ENCODE measurements at places on chromosomes 12 and 14.

DNA sequence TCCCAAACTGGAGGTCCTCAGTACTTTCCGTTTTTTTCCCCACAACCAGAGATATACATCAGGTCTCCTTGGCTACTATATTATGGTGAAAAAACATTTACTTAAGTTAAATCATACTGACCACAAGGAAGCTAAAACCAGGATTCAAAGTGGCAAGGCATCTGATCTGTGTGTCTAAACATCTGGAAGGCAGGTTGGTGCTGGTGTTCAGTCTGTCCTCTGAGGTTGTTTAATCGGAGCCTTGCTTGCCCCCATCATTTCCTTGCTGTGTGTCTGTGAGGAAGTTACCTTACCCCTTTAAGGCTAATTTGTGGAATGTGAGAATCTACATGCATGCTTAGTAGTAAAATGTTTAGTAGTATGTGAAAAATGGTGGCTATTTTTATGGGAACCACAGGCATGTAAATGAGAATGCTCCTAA is 75.6 kb downstream of the GALNT4 start:
- DNase-seq: no peak

- DNase-seq: no peak
Measured at GRCh38 chr14:50954811-50955372, 10.6 kb upstream of the PYGL start.

- DNase-seq: no peak
Measured at GRCh38 chr14:69473946-69474345, 10.6 kb upstream of the PLEKHD1 start.

- DNase-seq: no peak
Measured at GRCh38 chr14:34404416-34404815, 57.6 kb downstream of the SPTSSA start.

DNA sequence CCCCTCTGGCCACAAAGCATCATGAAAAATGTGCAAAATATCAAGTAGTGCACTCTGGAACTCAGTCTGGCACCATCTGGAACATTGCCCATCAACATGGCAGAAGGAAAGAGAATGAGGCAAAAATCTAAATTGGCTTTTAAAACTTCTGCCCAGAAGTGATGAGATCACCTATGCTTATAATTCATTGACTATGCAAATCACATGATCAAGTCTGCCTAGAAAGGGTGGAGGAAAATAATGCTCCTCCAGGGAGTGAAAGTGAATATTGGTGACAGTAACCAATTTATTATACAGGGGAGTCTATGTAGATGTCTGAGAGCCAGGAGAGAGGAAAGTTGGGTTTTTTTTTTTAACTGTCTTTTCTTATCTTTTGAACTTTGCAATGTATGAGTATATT is 73.3 kb upstream of the HIF1A start:
- no peak for DNase-seq

DNA sequence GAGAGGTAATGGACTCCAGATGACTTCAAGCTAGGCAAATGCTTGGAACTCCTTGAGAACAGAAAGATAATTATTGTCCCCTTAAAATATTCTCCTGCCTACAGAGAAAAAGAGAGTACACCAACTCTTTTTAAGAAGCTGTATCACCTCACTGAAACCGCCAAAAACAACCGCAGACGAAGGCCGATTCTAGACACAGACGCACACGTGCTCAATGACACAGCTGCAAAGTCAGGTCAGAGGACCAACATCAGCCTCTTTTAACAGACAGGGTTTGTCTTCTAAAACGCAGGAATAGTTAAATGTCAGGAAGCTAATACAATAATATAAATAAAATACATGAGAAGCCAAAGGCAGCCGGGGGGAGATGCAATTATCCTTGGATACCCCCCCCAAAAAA is 19.0 kb downstream of the SLC15A4 start:
- no peak for DNase-seq

DNA sequence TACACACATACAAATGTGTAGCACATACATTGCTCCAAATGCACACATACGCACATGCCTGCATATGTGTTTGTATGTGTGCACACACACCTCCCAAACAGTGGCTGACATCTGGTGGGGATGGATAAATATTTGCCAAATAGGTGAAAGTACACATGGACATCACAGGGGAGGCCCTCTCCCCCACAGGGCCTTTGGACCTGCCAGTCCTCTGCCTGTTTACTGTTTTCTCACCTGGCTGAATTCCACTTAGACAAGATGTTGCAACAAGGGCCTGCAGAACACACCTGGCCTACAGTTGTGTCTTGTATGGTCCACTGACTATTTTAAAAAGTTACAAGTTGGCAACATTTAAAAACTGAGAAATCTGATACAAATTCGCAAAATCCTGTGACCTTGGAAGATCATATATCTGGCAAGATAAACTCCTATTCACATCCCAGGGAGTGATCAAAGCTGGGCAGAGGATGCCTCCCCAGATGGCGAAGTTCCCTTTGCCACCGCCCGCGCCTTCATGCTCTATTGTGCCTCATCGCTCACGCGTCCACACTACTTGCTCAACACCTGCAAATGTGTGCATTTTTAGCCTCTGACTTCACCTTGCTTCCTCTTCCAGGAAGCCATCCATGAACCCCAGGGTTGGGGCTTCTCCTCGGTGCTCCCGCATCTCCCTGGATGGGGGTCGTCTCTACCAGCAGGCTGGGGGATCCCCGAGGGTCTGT is 118.4 kb upstream of the FZD10 start:
- DNase-seq: no peak
